Sciatic nerve (tissue), 2 donors: ENCODE measurements at places on chromosomes 11 and 22. TPM values are rescaled to one million over a fixed set of nuclear protein-coding genes. Genes with fewer than 3 reads are reported as not detected.

The STIM1 gene
- total RNA-seq = 49.6 TPM

The MAPK12 gene
- 17.8 TPM for total RNA-seq

The CRYBB2 gene
- not detected for total RNA-seq

The KCNE3 gene
- total RNA-seq = 9.0 TPM

The ROBO4 gene
- total RNA-seq = 34.4 TPM

The CCDC134 gene
- 8.4 TPM for total RNA-seq

The RBFOX2 gene
- 77.7 TPM for total RNA-seq

The ISX gene
- total RNA-seq = not detected

The C11orf87 gene
- 0.09 TPM for total RNA-seq

The INS gene
- total RNA-seq = 1.5 TPM

The DERL3 gene
- 2.7 TPM for total RNA-seq

The SHISA8 gene
- total RNA-seq = 0.40 TPM

The MS4A3 gene
- 1.4 TPM for total RNA-seq

The LDHAL6A gene
- not detected for total RNA-seq

The KCTD14 gene
- 4.0 TPM for total RNA-seq

The PRAME gene
- 0.27 TPM for total RNA-seq

The DNAJB13 gene
- total RNA-seq = 0.62 TPM

The C11orf42 gene
- not detected for total RNA-seq

The OAF gene
- total RNA-seq = 183 TPM

The SPON1 gene
- total RNA-seq = 3.2 TPM

The HEPHL1 gene
- not detected for total RNA-seq

The P2RY6 gene
- total RNA-seq = 3.6 TPM

The FIBIN gene
- 54.1 TPM for total RNA-seq

The KRTAP5-11 gene
- total RNA-seq = not detected

The KLHDC7B gene
- total RNA-seq = 0.13 TPM

The TMEM218 gene
- total RNA-seq = 15.2 TPM

The FGF3 gene
- not detected for total RNA-seq
